ENCODE measurements at places on chromosomes 4 and X.

- no peak for DNase-seq
Observed at GRCh38 chr4:74423104-74423503, 21.8 kb upstream of the AREG start.

DNA sequence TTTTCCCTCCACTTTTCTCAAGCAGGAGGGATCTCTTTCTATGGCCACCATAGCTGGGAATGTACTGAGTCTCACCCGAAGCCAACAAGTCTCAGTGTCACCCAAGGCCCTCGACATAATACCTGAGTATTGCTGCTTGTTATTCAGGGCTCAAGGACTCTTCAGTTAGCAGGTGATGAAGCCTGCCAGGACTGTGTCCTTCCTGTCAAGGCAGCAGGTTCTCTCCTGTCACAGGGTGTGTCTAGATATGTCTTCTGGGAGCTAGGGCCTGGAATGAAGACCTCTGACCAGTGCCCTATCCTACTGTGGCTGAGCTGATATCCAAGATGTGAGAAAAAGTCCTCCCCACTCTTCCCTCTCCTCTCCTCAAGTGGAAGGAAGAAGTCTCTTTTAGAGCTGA lies 391.0 kb upstream of the DIPK2B start:
- DNase-seq: no peak

DNA sequence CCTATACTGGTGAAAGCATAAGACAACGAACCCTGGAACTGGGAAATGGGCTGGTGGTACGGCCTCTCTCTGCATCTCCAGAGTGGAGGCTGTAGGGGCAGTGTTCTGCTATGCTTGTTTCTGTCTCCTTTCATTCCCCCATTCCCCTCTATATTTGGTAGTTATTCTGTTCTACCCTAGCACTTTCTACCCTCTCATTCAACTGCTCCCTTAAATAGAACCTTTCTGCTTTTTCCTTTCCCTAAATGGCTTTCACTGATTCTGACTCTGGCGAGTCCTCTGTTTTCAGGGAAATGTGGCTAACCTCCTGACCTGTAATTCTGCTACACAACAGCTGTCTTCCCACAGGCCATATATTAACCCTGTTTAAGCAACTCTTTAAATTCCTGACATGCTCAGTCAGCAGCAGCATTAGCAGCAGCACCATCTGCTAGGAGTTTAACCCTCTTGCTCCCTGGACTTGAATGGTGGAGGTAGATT lies 94.2 kb downstream of the CXCL13 start:
- no peak for DNase-seq

DNA sequence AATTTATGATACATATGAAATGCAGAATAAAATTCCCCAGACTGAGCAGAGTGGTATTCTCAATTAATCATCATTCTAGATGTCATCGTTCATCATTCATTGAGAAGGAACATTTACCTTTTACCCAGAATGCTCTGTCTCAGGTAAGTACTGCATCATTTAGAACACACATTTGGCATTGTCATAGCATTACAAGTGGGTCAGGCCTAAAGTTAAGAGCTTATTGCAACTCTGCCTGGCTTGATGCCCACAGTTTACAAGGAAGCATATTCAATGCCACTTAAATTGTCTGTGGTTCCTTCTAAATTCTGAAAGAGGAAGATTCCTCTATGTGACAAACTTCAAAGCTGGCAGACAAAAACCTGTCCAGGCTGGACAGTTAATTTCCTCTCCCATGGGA lies 87.3 kb downstream of the CAMK2D start:
- no peak for DNase-seq

GRCh38 chr4:19596342-19596741 lies 655.4 kb upstream of the SLIT2 start:
- no peak for DNase-seq

DNA sequence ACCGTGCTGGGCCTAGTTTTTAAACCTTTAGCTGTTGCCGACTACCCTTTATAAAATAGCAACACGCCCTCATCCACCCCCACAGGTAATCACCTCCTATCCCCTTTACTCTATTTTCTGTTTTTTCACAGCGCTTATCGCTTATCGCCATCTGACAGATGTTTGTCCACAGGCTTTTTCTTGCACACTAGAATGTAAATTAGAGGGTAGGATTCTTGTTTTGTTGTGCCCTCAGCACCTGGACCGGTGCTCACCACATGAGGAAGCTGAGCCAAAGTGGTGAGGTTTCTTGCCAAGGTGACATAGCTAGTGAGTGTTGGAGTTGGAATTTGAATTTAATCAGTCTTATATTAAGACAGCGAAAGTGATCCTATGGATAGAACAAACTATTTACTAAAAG lies 2.9 kb upstream of the RBBP7 start:
- no peak for DNase-seq

DNA sequence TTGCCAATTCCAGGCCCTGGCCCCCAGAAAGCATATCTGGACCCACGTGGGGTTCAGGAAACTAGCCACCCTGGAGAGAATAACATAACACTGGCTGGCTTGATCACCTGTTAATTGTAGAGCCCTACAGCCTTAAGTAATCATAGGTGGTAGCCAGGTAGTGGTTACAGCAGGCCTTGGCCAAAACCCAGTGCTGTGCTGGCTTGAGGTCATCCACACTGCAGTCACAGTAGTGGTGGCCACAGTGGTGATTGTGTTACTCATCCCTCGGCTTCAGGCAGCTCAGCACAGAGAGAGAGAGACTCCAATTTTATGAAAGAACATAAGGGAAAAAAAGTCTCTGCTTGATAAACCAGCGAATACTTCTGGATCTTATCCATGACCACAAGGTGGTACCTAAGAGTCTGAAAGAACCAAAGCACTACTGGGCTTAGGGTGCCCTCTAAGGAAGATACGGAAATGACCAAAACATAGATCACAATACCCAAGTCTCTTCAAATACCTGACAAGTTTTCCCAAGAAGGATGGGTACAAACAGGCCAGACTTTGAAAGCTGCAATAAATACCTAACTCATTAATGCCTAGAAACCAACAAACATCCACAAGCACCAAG lies 46.6 kb upstream of the CDX4 start:
- no peak for DNase-seq
